ENCODE measurements at places on chromosomes 6 and 20.

GRCh38 chr6:6583836-6584235 lies 4.7 kb upstream of the LY86 start:
- DNase-seq = peak; percentile 87

DNA sequence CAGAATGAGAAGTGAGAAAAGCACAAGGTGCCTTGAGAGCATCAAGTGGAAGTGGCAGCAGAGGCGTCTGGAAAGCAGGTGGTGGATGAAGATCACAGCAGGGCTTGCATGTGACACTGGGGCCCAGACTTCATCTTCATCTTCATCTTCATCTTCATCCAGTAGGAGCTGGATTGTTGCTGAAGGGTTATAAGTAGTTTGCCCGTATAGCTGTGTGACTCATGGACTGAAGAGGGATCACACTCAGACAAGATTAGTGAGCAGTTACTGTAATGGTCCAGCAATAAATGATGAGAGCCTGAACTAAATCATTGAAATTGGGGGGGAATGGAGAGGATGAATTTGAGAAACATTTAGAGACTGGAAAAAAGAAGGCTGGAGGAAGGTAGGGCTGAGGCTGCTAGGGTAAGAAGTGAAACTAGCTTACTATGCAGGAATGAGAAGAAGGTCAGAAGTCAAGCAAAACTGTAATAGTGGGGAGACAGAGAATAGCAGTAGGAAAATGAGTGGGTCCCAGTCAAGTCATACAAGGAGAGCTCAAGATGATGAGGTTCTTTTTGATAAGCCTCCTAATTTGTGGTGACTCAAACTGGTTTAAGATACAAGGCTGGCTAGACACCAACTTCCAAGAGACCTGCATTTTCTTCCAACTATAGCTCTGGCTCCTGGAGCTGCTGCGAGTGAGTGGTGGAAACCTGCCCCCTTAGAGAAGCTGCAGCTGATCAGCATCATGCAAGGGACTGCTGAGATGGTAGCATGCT lies 92.3 kb upstream of the BEND6 start:
- DNase-seq = no peak

DNA sequence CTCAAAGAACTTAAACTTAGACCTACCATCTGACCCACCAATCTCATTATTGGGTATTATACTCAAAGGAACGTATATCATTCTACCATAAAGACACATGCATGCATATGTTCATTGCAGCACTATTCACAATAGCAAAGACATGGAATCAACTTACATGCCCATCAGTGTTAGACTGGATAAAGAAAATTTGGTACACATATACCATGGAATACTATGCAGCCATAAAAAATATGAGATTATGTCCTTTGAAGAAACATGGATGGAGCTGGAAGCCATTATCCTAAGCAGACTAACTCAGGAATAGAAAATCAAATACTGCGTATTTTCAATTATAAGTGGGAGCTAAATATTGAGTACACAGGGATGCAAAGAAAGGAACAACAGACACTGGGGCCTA lies 166.4 kb upstream of the GLP1R start:
- DNase-seq = no peak

DNA sequence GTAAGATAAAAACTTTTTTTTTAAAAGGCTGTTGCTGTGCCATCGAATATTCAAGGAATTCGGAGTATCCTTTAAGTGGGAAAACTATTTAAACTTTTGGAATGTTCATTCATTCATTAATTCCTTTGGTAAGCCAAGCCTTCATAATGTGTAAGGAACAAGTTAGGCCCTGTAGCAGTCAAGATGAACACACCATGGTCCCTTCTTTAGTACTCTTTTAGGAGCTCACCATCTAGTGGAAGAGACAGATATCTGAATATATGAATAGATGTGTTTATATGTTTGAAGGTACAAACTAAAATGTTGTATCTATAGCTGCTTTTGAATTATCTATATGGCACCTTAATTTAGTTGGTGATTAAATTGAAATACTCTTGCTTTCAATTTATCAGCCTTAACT lies 5.8 kb downstream of the SPO11 start:
- peak; percentile 71 for DNase-seq

DNA sequence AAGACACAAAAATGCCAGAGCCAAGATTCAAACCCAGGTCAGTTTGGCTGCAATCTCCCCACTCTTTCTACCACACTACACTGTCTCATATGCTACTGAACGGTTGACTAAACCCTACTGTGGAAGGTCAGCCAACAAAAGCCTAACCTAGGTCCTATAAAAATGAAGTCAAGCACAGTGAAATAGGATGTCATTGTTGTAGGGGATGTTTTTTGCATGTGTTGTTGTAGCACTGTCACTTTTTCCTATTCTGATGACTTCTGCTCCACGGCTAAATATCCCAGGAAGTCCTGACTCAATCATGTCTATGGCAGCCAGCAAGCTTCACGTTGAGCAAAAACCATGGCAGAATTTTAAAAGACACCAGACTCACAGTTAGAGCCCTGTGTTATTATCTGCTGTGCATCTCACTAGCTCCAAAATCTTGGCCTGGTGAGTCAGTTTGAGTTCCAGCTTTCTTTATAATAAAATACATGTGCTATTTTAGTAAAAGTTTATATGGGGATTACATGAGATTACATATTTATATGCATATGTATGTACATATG lies 322.1 kb upstream of the NT5E start:
- no peak for DNase-seq

DNA sequence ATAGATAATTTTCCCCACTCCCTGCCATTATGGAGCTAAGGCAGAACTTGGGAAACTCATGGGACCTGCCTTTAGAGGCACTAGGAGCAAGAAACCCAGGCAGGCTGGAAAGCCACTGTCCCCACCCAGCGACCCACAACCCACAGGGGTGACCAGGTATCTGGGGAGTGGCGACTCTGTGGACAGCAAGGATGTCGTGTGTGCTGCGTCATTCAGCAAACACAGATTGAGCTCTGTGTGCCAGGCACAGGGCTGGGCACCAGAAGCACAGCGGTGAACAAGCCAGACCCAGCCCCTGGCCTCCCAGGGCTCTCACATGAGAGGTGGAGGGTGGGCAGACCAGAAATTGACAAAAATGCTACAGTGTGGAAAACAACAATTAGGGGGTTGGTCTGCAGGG lies 27.7 kb downstream of the DLGAP4 start:
- no peak for DNase-seq

DNA sequence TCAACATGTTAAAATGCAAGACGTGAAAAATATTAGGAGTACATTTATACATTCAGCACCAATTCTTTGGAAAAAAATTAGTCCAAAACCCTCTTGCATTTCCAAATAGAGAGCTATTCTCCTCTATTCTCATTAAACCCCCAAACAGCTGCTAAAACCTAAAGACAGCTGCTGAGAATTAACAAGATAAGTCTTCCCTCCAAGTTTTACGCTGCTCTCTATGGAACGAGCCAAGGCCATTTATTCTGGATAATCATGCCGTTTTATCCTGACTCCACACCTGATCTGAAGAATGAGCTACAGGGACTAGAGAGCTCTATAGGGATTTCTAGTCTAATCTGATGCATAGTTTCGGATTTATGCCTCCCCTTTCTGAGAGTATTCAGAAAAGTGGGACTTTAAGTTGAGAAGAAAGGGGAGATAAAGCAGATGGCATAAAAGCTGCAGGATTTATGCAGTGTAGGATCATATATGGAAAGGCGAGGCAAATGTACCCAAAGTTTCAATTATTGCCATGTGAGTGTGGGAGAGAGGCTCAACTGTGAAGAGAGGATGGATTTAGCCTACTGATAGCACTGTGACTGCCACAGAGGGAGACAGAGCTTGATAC lies 64.7 kb upstream of the HS3ST5 start:
- no peak for DNase-seq

GRCh38 chr6:149331871-149332270 lies 14.4 kb downstream of the TAB2 start:
- no peak for DNase-seq

- no peak for DNase-seq
Observed at GRCh38 chr6:14720411-14721102, 525.3 kb upstream of the JARID2 start.

- no peak for DNase-seq
Observed at GRCh38 chr20:58829531-58829941, 21.2 kb downstream of the GNAS-AS1 start.

GRCh38 chr6:22600059-22600458 lies 30.7 kb downstream of the HDGFL1 start:
- DNase-seq = no peak

- DNase-seq = no peak
Observed at GRCh38 chr20:11401988-11402387, 515.7 kb upstream of the BTBD3 start.

DNA sequence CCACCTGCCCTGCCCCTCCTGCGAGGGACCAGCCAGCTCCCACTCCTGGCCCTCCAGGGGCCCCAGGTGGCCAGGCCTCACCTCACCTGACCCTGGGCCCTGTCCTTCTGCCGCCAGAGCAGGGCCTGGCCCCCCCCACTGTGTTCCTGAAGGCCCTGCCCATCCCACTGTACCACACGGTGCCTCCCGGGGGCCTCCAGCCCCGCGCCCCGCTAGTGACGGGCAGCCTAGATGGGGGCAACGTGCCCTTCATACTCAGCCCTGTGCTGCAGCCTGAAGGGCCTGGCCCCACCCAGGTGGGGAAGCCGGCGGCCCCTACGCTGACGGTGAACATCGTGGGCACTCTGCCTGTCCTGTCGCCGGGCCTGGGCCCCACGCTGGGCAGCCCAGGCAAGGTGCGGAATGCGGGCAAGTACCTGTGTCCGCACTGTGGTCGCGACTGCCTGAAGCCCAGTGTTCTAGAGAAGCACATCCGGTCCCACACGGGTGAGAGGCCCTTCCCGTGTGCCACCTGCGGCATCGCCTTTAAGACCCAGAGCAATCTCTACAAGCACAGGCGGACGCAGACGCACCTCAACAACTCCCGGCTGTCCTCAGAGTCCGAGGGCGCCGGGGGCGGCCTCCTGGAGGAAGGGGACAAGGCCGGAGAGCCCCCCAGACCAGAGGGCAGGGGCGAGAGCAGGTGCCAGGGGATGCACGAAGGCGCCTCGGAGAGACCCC lies 27.6 kb downstream of the ZNF831 start:
- DNase-seq = no peak

DNA sequence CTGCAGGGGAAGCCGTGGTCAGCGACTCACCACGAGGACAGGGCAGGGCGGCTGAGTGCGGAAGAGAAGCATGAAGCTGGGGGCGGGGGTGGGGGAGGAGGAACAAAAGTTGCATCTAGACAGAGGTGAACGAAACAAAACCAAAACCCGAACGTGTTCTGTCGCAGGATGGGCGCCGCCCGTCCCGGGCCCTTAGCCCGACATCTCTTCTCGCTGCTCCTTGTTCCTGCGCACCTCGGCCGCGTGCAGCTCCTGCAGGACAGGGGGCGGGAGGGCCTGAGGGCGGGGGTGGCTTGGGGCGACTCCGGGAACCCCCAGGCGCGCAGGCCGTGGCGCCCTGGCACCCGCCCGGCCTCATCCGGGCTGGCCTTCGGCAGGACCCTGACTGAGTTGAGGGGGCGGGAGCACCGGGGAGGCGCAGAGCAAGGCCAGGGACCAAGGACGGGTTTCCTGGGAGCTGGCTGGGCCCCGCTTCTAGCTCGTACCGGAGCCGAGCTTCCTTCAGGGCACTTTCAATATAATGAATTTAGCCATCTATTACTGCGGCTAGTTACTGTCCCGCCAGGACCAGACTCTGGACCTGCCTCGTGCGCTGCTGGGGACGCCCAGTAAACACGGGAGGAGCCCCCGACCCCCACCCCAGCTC lies 12.0 kb downstream of the STMN3 start:
- DNase-seq = no peak

DNA sequence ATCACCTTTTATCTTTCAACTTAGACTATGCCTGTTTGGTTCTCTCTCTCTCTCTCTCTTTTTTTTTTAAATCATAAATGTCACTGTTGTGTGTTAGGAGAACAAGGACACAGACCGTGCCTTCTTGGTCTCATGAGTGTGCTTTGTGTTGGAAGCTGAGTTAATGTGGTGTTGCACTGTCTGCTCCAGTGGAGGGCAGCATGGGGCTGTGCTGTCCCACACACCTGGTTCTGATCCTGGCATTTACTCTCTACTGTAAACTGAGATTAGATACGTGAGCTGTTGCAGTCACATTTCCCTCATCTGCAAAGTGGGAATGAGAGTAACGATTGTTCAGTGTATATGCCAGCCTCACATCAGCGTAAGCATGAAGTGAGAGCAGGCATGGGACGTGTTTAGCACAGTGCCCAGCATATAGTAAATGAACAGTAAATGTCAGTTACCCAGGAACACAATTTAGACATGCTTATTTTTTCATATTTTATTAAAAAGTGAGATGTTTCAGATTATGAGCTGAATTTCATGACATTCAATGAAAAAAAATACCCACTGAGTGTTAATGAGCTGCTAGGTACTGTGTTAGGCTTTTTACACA lies 161.1 kb downstream of the FARS2 start:
- DNase-seq = peak; percentile 65

- DNase-seq = no peak
Observed at GRCh38 chr6:152189736-152190135, 382.3 kb downstream of the ESR1 start.

- DNase-seq = no peak
Observed at GRCh38 chr20:64269604-64270411, 14.3 kb downstream of the PCMTD2 start.

DNA sequence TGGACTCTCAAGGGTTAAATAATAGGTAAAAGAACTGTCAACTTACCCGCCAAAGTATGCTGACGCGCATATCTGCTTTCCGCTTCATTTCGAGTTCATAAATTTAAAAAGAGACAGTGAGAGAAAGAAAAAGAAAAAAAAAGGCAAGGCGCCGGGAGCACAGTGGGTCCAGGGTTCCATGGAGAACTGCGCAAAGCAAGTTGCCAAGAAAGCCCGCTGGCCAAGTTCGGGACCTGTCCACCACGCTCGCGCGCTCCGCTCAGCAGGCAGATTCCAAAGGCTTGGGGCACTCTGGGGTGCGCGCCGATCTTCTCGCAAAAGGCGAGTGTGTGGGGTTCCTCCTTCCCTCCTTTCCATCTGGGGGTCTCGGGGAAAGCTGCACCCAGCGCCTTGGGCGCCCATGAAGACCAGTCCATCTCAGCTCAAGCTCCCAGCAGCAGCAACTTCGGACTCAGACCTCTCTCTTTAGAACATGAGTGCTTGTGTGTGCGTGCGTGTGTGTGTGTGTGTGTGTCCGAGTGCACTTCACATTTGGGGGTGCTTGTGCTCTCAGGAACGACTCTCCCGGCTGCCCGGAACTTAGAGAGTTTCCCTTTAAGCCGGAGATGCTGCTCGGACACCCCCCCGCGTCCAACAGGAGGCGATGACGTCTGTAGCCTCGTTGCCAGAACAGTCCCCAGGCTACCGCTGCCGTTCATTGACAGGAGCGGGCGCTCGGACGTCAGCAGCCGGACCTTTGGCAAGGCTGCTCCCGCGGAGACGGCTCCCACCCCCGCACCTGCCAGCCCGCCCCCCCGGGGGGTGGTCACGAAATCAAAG lies 180.0 kb downstream of the TBXT start:
- no peak for DNase-seq

- no peak for DNase-seq
Observed at GRCh38 chr20:17568045-17568788, 1.7 kb upstream of the DSTN start.

- DNase-seq = no peak
Observed at GRCh38 chr6:117674503-117674902, 766 bp upstream of the NUS1 start.
